Glomerular endothelial cell (primary cell): ENCODE measurements at places on chromosomes 5 and 9.

DNA sequence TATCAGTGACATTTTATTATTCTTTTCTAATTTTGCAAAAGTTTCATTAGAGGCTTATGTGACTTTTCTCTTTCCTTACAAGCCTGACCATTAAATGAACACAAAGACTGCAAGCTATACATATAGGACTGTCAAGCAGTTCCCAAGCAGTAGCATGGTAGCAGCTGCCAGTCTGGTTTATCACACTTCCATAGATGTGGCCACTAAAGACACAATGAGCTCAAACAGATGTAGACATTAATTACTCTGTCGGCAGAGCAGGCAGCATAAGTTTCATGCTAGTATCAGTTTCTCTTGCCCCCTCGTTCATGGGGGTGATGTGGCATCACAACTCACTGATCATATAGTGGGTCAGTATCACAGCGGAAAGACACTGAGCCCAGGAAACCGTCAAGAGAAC is 89.5 kb downstream of the CDH10 start:
- DNase-seq, result no peak

DNA sequence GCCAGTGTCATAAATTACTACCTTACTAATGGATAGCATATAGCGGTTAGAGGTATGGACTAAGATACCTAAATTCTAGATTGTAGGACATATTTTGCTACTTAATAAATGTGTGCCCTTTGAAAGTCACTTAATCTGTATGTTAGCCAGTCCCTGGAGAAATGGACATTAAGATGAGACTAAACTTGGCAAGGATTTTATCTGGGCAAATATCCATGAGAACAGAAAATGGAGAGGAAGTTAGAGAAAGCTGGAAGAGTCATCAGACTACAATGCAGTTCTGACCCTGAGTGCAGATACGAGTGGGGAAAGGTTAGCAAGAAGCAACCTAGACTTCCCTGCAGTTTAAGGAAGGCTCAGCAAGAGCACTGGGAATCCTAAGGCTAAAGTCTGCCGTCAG is 33.0 kb downstream of the TBCA start:
- DNase-seq, result no peak

- no peak for DNase-seq
Observed at GRCh38 chr9:27765266-27766072, 192.2 kb upstream of the C9orf72 start.

DNA sequence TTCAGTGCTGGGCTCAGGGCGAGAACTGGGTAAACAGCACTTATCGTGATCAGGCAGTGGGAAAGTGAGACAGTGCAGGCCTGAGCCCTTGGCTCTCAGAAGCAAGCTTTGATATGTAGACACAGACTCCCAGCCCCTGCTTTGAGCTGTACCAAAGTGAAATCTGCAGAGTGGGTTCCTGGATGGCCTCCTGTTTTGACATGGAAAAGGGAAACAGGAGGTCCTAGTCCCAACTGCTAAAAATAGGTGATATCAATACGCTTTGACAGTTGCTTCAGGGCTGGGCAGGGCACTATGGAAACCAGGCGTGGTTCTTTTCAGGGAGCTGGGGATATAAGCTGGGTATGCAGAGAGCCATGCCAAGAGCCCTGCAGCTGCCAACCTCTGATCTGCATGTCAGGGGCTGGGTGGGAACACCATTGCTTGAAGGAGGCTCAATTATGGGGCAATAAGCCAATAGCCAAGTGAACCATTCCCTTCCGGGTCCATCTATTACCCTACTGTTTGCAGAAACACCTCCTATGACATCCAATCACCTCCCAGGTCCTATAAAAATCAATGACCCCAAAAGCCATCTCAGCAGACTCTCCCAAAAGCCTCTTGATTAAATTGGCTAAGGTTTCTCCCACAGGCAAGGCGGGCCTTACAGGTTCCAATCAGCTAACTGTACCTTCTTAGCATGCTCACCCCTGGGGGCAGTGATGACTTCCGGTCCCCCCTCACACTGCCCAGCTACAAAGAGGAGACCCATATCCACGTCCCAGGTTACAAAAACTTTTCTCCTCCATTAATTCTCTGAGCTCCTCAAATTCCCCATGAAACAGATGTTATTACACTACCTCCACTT is 45.8 kb downstream of the EPB41L4B start:
- DNase-seq, result no peak

DNA sequence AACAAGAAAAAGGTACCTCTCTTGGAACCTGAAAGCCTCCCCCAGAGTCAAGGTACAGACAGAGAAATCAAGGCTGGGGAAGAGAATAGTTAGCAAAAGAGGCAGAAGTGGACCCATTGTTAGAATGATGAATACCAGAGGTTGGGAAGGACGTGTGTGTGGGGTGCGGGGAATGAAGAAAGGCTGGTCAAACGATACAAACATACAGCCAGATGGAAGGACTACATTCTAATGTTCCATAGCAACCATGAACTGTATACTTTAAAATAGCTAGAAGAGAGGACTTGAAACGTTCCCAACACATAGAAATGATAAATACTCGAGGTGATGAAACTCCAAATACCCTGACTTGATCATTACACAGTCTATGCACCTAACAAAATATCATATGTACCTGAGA is 7.1 kb downstream of the CCDC69 start:
- DNase-seq, result no peak

DNA sequence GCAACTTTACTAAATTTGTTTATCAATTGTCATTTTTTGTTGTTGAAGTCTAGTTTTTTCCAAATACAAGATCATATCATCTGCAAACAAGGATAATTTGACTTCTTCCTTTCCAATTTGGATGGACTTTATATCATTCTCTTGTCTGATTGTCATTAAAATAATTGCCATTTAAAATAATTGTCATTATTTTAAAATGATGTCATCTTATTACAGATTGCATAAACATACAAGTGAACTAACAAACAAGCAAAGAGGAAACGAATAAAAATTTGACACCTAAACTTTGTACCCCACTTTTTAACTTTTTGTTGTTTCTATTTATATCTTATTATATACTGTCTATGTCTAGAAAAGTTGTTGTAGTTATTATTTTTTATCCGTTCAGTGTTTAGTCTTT is 275.2 kb downstream of the ADGRV1 start:
- no peak for DNase-seq

GRCh38 chr9:2570615-2571479 is 50.7 kb upstream of the VLDLR start:
- DNase-seq, result no peak

- DNase-seq, result no peak
Observed at GRCh38 chr5:170152767-170153166, 47.1 kb downstream of the FOXI1 start.

GRCh38 chr5:96566833-96567587 is 95.2 kb upstream of the CAST start:
- DNase-seq, result no peak

DNA sequence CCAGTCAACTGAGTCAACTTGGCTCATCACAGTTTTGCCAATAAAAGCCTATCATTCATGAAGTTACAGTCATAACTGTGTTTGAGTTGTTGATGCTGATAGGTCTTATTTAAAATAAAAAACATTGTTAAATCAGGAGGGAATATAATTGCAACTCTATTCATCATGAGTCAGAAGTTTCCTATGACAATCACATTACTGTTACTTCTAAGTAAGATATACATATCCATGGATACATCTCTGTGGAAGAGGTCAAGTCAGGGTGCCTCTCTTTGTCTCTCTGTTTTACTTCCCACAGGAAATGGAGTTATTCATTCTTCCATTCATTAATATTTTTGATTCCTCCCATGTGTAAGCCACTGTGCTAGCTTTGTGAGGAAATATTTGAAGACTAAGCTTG is 2015.4 kb upstream of the WWC1 start:
- DNase-seq, result no peak

DNA sequence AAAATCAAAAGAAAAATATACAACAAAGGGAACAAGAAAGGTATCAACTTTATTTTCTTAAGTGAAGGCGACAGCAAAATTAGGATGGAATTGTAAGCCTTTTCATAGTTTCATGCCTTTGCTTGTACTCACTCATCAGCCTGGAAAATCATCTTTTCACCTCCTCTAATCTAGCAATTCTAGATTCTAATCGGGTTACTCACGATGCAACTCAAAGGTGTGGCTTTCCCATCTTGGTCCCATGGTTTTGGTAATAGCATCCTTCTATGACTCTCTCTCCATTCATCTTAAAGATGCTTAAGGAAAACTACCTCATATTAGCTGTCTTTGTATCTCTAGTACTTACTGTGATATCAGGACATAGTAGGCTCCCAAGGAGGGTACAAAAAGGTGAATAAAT is 30.5 kb downstream of the DNAH5 start:
- DNase-seq, result no peak

DNA sequence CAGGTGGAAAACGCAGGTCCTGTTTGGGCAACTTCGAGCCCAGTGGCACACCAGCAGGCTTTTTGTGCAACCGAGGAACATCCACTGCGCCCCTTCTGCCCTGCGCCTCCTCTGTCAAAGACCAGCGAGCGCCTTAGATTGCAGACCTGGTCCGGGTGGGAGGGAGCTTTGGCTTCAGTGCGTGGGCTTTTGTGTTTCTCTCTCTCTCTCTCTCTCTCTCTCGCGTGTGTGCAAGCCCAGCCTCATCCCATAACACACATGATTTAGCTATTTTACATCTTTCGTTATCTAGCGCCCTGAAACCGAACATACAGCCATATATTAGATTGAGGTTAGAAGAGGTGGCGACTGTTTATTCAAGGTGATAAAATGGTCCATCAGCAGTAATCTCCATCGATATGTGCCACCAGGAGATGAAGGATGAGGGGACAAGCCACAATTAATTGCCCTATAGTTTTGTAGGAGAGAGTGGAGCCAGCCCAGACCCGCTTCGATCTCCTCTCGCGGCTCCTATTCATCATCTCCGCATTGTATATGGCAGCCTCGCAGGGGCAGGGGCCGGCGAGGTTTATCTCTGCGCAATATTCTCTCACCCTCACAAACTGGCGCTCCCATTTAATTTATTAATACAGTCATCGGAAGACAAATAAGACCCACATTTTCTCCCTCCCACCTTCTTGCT is 5.3 kb downstream of the PRDM6 start:
- no peak for DNase-seq

DNA sequence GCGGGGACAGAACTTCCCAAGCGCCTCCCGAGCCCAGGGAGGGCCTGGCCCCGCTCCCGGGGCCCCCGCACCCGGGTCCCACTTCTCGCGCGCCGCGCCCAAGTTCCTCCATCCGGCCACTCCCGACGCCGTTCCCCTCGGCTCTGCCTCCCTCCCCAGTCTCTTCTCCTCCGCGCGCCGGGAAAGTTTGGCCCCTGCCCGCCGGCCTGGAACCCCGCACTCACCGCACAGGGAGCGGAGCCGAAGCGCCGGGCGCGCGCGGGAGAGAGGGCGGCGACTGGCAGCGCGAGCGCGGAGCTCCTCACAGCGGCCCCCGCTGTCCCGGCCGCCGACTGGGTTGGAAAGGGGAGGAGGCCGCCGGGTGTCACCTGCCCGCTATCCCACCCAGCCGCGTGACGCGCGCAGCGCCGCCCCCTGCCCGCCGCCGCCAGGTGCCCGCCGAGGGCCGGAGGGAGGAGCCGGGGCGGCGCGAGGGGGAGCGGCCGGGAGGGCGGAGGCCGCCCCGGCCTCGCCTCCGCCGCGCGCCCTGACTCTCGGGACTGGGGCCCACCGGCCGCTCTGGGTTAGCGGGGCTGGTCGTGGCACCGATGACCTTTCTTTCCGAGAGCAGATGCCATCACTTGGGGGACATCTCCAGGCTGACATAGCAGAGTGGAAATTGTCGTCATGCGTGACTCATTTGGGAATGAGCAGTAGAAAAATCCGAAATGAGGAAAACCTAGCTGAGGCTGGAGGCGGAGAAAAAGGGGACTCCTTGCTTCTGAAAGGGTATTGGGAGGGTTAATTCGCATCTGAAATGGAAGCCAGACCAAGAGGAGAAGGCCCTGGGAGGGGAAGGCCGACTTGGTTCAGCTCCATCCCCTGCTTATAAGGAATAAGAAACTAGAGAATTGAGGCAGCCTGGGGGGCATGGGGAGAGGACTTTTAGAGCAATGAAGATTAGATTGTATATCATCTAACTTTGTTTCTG is at the start of gene ELOVL7:
ELOVL7 (minus strand) TSS at position 334 of the 970 bp plus-strand sequence. CDS start 56,872 bp downstream, outside the sequence.
- no peak for DNase-seq

- no peak for DNase-seq
Observed at GRCh38 chr5:16457451-16457850, 8.1 kb downstream of the ZNF622 start.

GRCh38 chr5:142254431-142254830 is 70.4 kb downstream of the SPRY4 start:
- no peak for DNase-seq

- no peak for DNase-seq
Observed at GRCh38 chr9:71758277-71758676, 10.0 kb downstream of the CEMIP2 start.

DNA sequence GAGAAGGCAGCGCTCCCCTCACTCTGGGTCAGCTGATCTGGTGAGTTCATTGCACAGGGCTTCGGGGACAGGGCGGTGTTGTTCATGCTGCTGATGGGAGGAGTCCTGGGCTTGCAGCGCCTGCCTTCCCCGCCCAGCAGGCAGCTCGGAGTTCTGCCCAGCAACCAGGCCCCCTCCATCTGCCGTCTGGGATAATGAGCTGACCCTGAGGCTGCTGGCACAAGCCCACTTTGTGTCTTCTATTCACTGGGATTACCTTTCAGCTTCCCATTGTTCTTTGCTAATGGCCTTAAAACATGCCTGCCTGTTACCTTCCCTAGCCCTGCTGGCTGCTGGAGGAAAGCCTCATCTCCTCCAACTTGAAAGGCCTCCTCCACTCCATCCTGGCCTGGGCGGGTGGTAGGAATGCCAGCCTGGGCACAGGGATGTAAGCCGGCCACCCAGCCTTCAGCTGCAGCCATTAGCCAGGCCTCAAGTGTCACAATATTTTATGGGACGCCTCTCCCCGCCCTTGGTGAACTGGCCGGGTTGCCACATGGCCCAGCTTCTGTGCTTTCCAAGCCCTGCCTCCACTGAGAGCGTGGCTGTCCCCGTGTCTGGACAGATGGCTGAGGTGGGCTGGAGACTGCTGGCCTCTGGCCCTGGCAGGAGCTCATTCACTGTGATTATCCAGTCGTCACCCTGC is 70.4 kb downstream of the GADD45G start:
- DNase-seq, result no peak

- no peak for DNase-seq
Observed at GRCh38 chr9:110986529-110986928, 51.7 kb downstream of the LPAR1 start.

GRCh38 chr9:132077881-132078698 is 1.6 kb downstream of the MED27 start:
- no peak for DNase-seq

GRCh38 chr5:157730900-157731271 is 334 bp upstream of the THG1L start:
- no peak for DNase-seq

GRCh38 chr9:70422371-70423043 is 8.1 kb upstream of the KLF9 start:
- DNase-seq, result no peak
